ENCODE measurements at places on chromosomes 3 and 15.

GRCh38 chr3:195163719-195164572 lies 107.0 kb downstream of the XXYLT1 start:
- DNase-seq, result no peak

DNA sequence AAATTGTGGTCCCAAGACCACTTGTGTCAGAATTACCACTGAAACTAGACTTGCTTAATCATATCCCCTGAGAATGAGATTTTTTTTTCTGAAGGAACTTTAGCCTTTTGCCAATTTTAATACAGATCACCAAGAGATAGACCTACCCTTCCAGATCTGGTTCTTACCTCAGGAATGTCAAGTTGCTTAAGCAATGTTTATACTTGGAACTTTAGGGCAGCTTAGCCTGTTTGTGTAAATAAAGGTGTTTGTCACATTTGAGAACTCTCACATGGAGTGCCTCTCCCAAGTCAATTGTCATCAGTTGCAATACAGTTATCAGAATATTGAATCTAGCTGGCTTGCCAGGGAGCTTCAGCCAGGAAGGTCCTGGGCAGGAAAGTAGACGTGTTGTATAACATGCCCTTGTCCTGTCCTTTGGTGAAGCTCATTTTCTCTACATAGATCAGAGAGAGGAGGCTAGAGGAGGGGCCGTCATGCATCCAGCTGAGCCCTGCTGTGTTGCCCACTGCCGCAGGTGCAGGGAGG lies 3.9 kb downstream of the GPD1L start:
- DNase-seq, result no peak

GRCh38 chr15:34620142-34620541 lies 36.7 kb upstream of the GOLGA8B start:
- DNase-seq, result no peak

DNA sequence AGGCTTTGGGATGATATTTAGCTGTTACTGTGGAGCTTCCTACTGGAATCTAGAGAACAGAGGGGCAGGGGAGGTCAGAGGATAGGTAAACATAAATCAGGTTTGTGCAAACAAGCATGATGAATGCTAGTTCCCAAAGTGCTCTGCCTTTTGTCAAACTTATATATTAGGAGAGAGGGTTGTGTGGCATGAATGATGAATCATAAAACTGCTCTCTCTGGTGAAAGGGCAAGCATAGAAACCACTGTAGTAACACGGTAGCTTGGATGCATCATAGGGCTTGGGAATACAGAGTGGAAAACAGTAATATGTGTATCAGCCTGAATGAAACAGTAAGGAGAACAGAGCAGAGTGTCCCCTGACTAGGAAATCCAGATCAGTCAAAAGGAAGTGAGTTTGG lies 486.7 kb downstream of the IL5RA start:
- DNase-seq, result no peak

DNA sequence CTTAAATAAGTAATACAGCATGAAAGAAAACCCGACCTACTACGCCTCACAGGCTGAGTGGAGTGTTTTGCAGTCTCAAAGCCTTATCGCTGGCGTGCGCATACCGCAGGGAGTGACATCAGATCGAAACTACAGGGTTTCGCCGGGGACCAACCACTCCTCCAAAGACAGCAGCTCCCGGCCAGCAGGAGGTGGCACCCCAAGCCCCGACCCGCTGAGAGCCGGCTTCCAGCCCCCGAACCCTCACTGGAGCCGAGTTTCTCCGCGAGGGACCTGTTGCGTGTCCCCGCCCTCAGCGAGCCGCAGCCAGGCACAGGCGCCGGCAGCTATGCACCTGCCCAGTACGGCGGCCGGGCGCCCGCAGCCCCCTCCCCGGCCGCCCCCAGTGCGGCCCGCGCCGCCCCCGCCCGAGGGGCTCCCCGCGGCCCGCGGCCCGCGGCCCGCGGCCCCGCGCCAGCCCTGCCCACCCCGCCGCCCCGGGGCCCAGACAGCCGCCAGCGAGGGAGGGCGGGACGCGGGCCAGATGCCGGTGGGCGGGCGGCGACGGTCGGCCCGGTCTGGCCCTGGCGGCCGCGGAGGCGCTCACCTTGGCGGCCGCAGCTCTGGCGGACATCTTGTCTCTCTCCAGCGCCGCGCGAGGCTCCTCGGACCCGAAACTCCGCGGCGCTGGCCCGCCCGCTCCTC lies 710 bp downstream of the TJP1 start:
- DNase-seq, result peak; percentile 53

GRCh38 chr3:101842245-101842934 lies 6.9 kb upstream of the NFKBIZ start:
- no peak for DNase-seq

DNA sequence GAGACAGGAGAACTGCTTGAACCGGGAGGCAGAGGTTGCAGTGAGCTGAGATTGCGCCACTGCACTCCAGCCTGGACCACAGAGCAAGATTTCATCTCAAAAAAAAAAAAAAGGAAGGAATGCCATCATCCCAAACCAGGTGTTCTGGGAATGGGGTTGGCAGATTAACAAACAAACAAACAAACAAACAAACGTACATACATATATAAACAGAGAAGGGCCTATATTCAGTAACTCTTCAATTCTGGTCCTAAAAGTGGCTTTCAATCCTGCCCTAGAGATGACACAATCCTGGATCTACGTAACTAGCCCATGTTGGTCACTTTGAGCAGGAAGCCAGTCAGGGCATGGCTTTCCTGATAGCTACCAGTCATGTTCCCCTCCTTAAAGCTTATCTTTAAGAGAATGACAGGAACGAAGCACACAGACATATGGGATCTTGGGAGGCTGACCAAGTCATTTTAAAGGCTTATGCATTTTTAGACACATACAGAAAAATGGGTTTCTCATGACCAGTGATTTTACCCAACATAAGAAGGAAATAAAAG lies 29.9 kb upstream of the RAB11A start:
- no peak for DNase-seq

GRCh38 chr3:129606636-129607390 lies at the start of gene PLXND1:
TSS of gene PLXND1 (minus strand) at chr3:129606676. CDS start at chr3:129606639, 37 bp downstream.
- DNase-seq, result peak; percentile 46

- DNase-seq, result no peak
Observed at GRCh38 chr15:91741986-91742385, 111.5 kb upstream of the SLCO3A1 start.

GRCh38 chr15:44656913-44657312 lies 6.5 kb downstream of the SPG11 start:
- DNase-seq, result no peak

GRCh38 chr3:138197058-138197457 lies 10.0 kb downstream of the ARMC8 start:
- no peak for DNase-seq

DNA sequence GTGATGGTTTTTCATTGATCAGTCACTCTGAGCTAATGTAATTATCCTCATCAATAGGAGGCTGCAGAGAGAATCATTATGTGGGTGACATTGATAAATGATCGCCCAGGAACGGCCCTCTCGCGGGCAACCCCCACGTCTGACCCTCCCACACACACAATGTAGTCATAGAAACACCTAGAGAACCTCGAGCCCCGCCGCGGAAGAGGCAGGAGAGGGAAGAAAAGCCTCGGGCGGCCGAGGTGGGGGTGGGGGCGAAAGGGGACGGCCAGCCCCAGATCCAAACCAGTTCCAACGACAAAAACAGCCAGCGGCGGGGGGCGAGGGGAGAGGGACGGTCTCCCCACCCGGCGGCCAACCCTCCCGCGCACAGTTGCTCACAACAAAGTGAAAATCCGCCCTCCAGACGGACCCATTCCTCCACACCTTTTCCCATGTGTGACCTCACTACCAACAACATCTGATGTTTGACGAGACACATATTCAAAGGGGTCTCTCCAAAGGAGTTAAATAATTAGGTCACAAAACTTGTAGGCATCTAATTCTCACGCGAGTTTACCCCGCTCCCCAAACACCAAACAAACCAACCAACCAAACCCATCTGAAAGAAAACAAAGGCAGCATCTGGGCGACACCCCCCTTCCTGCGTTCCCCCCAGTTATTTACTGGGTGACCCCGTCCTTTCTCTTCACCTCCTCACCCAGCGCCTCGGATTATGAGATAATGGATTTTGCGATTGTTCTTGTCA lies 213.0 kb downstream of the MEIS2 start:
- DNase-seq, result peak; percentile 59

DNA sequence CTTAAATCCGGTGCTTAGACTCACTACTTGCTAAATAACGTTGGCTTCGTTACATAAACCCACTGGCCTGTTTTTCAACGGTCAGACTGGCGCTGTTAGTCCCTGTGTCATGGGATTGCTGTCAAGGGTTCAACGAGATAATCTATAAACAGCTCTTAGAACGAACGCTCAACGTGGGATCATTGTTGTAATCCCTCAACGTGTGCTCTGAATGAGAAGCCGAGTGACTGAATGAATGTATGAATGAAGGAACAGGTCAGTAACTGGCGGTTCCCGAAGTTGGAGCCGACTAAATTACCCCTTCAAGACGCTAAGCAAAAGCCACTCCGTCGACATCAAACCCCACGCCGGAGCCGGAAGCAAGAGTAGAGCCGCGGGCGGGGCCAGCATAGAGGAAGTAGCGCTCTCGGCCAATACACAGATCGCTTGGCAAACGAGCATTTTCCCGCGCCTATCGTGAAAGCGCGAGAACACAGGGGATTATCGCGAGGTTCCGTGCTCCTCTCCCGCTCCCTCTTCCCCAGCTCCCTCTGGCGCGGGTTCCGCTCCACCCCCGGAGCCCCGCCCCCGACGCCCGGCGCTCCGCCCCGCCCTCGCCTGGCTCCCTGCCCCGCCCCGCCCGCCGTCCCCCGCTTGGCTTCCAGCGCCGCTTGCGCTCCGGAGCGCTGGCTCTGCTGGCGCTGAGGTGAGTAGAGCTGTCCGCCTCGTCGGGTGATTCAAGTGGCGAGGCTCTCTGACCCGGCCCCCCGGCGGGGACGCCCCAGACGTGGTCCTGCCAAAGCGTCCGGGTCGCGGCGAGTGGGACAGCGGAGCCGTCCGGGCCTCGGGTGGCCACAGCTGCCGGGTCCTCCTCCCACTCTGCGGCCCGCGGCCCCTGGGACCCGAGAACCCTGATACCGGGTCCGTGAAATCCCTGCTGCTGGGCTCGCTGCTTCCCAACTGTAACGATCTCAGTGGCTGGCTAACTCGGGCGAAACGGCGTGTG lies at the start of gene LRRC28:
Gene LRRC28 (plus strand): TSS at position 625 of the 985 bp plus-strand sequence. CDS start 4,477 bp downstream, outside the sequence.
- peak; percentile 96 for DNase-seq
